SK-N-SH (cell line): ENCODE measurements at places on chromosomes 2 and 18.

- no peak for DNase-seq
Measured at GRCh38 chr2:38010995-38011394, 65.0 kb downstream of the CYP1B1 start.

DNA sequence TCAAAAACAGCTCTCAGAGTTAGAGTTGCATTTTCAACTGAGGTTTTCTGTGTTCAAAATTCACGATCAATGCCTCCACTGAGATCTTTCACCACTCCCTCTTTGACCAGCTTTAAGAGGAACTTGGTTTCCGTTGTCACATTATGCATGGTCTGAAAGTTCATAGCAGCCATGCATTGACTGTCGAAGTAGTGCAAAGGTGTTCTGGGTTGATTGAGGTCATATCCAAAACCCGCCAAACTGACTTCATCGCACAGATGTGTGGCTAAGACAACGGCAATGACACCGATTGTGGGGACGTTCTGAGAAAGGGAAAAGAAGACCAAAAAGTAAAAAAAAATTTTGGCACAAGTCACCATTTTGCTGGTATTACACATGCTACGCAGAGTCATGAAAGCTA lies 48.7 kb downstream of the ST3GAL5 start:
- no peak for DNase-seq

- DNase-seq: no peak
Measured at GRCh38 chr2:133768658-133769435, 200.6 kb upstream of the NCKAP5 start.

DNA sequence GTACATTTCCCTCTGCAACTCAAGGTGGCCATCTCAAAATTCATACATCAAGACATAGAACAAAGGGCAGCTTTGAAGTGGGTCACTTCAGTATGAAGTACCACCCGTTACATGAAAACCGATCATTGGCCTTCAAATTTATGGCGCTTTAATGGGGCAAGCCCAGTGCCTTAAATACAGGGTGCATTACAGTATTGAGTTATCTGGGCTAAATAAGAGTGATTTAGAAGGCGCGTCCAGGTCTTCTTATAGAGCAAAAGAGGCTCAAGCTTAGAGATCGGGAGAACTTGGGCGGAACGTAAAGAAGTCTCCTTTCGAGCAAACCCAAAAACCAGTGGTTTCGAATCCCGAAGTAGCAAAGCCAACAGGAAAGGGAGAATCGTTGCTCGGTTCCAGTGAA lies 7.1 kb downstream of the HOXD3 start:
- DNase-seq: no peak

- DNase-seq: peak; percentile 55
Measured at GRCh38 chr2:8754106-8754776, 72.4 kb downstream of the ID2 start.
